ENCODE measurements at places on chromosomes 4 and X.

GRCh38 chr4:22634541-22635181 is 58.1 kb upstream of the GBA3 start:
- no peak for DNase-seq

- DNase-seq, result no peak
Measured at GRCh38 chr4:80594701-80595100, 259.2 kb downstream of the CFAP299 start.

- DNase-seq, result peak; percentile 77
Measured at GRCh38 chr4:83114576-83114975, at the start of gene PLAC8. Gene PLAC8 (minus strand): TSS chr4:83114729. CDS start chr4:83107921, 6,808 bp downstream.

GRCh38 chr4:154001193-154001592 is 212.3 kb upstream of the SFRP2 start:
- DNase-seq, result no peak

GRCh38 chrX:10507876-10508275 is 112.5 kb downstream of the MID1 start:
- no peak for DNase-seq

- DNase-seq, result no peak
Measured at GRCh38 chrX:30910124-30910860, 21.2 kb upstream of the TAB3 start.

DNA sequence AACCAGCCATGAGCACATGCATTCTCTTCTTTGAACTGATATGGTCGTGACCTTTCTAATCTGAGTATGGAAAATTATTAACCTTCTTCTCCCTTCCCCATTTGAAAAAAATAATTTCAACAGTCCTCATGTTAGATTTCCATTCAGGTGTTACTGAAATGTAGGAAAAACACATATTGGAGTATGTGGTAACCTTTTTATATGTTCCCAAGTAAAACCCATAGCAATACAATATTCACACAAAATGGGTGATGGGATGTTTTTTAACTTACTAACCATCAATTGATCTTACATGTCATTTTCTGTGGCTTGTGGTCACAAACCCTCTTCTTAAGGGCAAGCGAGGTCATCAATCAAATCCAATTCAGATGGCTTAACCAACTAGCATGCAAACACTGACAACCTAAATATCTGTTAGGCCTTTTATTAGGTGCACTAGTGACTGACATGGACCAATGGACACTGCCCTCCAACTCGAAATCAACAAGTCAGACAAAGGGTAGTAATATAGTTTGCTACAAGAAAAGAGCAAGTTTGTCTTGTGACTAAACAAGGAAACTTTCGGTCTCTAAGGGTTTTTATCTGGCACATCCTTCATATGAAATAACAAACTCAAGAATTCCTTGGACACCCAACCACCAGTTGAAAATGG is 74.3 kb downstream of the CAMK2D start:
- no peak for DNase-seq

DNA sequence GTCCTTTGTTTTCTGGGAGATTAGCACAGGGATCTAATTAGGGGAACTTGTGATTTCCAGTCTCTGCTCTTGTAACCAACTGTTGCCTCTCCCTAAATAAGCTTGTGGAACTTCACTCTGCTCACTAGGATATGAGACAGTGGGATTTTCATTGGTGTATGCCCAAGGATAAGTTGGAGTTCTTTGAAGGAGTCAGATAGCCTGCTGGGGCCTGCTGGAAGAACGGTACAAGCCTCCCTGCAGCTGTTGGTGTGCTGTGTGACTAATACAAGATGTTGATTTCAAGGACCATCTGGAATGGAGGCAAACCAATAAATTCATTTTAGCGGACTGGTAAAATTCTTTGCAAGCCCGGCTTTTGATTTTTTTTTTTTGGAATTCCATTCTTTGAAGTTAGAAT is 167.0 kb downstream of the AASDH start:
- DNase-seq, result no peak

GRCh38 chr4:138223231-138223910 is 18.8 kb downstream of the SLC7A11 start:
- no peak for DNase-seq

DNA sequence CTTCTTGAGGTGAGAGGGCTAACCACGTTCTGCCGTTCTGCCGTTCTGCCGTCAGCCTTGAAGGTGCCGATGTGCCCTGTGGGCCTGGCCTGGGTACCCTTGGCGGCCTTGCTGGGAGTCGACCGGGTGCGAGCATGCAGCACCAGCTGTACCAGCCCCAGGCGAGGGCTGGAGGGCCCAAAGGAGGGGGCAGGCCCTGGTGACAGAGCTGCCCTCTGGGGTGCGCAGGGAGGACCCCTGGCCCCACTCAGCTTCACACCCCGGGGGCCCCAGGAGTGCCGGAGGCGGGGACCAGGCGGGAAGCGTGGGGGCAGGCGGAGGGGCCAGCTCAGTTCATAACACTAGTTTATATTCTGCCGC is 22.1 kb downstream of the UVSSA start:
- DNase-seq, result no peak

GRCh38 chrX:129655547-129656249 is 942 bp upstream of the APLN start:
- DNase-seq, result peak; percentile 30

- DNase-seq, result no peak
Measured at GRCh38 chr4:186061921-186062320, 7.0 kb upstream of the TLR3 start.

DNA sequence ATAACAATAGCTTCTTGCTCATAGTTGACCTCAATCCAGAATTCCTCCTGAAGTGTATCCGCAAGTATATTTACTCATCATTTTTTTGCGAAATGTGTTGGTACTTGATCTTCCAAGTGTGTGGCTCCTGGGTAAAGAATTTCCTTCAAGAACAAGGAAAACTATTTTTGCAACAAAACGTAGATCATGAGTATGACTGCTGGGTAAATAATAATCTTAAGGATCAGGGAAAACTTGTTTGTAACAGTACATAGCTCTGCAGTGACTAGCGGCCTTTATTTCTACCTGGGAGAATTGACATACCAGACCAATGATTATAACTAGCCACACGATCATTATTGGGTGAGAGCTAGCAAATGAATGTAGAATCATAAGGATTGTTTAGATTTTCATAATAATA is 1311.7 kb downstream of the ARAP2 start:
- DNase-seq, result no peak

GRCh38 chrX:132561974-132562373 is 73.1 kb upstream of the MBNL3 start:
- no peak for DNase-seq

DNA sequence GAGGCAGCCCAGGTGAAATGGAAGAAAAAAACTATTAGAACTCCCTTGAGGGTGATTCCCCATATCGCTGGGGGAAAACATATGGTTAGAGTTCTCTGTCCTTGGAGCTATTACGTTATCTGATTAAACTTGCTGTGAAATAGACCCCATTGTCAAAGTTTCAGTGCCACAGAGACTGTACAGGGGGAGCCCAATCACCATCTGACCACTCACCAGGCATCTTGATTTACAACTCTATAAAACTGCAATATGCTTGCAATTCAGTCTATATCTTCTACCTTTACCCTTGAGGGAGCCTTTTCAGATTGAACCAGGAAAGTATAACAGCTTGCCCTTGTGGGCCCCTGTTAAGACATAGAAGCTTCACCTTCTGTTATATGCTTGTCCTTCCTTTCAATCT is 18.2 kb downstream of the TMEM255A start:
- DNase-seq, result no peak

DNA sequence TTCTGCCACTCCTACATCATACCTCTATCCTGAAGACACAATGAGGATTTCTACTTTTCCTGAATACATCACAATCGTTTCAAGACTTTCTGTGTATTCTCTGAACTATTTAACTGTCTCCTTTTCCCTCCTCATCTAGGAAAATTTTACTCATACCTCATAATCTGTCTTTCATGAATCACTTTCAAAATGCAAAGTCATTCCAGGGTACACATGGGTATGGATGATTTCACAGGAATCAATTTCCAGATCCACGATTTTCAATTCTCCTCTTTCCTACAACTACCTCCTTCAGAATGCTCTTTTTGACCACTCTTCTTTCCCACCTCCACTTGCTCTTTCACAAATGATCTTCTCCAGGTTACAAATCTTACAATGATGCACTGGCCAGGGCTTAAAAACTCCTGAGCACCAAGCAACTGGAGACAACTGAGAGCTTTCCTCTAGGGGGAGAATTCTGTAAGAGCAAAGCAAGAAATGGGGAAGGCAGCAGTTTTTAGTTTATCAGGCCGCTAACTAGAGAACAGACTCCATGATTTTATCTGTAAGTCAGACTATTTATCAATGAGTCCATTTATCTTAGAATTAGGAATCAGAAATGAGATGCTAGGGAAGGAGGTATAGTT is 116.4 kb downstream of the PPP3CA start:
- no peak for DNase-seq

- no peak for DNase-seq
Measured at GRCh38 chrX:151702026-151702714, 6.9 kb downstream of the PRRG3 start.

GRCh38 chr4:22850055-22850454 is 157.3 kb downstream of the GBA3 start:
- no peak for DNase-seq

DNA sequence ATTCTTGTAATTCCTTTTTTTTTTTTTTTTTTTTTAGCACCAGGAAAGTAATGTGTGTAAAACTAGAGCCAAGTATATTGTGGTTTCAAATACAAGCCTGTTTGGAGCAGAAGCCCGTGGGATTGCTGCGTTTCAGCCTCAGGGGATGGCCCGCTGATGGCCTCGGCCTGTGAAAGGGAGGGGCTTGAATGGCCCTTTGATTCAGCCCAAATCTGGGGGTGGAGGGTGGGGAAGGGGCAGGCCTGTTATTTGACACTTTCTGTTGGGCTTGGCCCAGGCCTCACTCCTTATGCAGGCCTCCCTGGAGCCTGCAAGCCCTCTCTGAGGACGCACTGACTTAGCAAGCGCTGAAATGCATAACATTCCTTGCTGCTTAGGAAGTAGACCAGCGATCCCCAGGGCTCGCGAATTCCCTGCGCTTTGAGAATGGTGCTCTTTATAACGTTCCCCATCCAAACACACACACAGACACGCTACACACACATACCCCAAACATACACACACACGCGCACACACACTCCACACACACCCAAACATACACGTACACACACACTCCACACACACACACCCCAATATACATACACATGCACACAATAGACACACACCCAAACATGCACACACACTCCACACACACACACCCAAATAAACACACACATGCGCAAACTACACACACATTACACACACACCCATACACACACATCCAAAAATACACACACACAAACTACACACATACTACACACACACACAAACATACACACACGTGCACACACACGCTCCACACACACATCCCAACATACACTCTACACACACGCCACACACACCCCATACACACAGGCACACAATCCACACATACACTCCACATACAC is 29.6 kb downstream of the TLR10 start:
- DNase-seq, result no peak

- DNase-seq, result no peak
Measured at GRCh38 chrX:9164086-9164485, 130.2 kb upstream of the FAM9B start.

- DNase-seq, result no peak
Measured at GRCh38 chrX:133375615-133376340, 39.5 kb downstream of the GPC4 start.

- DNase-seq, result no peak
Measured at GRCh38 chr4:37881811-37882210, 9.1 kb upstream of the TBC1D1 start.

GRCh38 chr4:133865612-133866327 is 335.8 kb downstream of the PABPC4L start:
- no peak for DNase-seq

GRCh38 chr4:169791527-169792156 is 33.9 kb upstream of the HPF1 start:
- DNase-seq, result no peak

GRCh38 chr4:169239221-169239905 is 31.4 kb downstream of the SH3RF1 start:
- no peak for DNase-seq

- no peak for DNase-seq
Measured at GRCh38 chr4:182277377-182277776, 34.2 kb downstream of the TENM3 start.

DNA sequence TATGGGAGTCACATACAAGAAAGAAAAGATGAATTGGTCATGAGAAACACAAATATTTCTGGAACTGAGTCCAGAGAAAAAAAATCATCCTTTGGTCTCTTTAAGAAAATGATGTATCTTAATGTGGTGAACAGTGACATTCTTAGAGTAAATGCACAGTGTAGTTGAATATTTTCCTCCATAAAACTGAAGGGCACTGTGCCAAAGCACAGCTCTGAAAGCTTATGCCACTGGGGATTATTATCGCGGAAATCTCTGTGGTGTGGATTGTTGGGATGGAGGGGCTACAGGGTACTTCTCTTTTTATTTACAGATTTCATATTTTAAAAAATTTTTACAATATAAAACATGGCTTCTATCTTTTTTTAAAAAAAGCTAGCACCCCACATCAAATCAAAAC is 908.1 kb downstream of the CCSER1 start:
- no peak for DNase-seq

DNA sequence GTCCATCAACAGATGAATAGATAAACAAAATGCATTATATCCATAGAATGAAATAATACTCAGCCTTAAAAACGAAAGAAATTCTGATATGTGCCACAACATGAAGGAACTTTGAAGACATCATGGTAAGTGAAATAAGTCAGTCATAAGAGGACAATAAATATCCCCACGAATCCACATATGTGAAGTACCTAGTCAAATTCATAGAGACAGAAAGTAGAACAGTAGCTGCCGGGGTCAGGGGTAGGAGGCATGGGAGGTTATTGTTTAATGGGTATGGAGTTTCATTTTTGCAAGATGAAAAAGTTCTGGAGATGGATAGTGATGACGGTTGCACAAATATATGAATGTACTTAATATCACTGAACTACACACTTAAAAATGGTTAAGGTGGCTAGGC is 151.6 kb upstream of the MAP3K15 start:
- DNase-seq, result no peak

GRCh38 chr4:147749811-147750321 is 18.0 kb downstream of the ARHGAP10 start:
- DNase-seq, result no peak

DNA sequence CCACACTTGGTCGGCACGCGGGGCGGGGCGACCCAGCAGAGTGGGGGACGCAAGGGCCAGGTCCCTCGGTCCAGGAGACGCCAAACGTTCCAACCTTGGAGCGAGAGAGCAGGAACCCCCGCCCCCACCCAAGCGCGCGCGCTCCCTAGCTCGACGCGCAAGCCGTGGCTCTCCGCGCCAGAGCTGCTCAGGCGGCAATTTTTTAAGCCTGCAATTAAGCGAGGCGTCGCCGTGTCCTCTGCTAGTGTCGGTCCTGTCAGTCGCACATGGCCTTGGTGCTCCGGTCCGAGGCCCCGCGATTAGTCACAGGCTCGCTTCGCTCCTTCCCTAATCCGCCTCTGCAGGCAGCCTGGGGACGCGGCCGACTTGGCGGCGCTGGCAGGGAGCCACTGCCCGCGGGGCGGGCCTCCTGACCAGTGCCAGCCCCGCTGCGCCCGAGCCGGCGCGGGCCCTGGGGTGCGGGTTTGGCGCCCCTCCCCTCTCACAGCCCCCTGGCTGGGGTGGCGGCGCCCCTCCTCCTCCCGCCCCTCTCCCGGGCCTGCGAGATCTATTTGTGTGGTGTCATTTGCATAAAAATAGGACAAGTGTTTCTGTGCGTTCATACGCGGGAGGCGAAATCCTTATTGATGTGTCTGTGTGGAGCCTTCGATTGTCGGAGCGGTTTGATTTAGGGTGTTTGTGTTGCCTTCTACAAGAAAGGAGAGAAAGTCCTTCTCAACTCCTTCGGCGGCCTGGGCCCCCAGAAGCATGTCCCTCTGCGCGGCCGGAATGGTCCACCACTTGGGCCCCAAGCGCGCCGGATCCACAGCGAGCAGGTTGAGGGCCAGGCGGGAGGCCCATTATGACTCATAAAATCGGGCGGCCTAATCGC is 9.8 kb upstream of the BCOR start:
- DNase-seq, result no peak

Data from CD4-positive, alpha-beta T cell treated with Interleukin-12 subunit alpha and Interleukin-12 subunit beta, for 1 hour (primary cell).